NCI-H1417 (cell line): ENCODE measurements at places on chromosomes 6 and 20.

DNA sequence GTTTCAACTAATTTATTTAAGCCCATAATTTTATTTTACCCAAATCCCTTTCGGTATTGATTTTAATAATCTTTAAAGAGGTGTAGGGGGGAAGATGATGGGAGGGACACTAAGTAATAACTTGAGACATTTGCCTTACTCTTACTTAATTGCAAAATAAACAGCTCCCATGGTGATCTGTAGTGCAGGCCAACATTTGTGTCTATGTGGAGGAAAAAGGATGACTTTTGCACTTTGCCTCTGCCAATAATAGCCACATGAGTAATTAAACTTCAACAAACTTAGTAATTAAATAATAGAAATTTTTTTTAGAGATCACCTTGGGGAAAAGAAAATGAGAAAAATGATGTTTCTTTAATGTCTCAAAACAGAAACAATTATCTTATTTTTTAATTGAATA is 29.9 kb upstream of the CD2AP start:
- no peak for DNase-seq

DNA sequence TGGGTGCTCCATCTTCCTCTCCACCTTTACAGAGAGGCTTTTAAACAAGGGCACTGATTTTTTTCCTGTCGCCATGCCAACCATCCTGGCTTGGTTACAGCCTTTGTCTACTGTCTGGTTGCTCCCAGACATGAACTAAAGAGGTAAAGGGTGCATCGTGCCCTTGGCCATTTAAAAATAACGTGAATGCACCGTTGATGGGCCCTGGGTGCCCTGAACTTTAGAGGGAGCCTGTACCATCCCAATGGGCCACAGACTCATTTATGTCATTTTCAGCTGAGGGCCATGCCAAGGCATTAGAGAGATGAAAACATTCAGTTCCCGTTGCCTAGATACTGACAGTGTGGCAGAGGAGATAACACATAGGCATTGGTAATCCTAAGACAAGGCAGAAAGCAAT is 23.3 kb downstream of the TMC2 start:
- peak; percentile 89 for DNase-seq

GRCh38 chr6:80280262-80281010 is 174.0 kb downstream of the BCKDHB start:
- DNase-seq, result no peak

DNA sequence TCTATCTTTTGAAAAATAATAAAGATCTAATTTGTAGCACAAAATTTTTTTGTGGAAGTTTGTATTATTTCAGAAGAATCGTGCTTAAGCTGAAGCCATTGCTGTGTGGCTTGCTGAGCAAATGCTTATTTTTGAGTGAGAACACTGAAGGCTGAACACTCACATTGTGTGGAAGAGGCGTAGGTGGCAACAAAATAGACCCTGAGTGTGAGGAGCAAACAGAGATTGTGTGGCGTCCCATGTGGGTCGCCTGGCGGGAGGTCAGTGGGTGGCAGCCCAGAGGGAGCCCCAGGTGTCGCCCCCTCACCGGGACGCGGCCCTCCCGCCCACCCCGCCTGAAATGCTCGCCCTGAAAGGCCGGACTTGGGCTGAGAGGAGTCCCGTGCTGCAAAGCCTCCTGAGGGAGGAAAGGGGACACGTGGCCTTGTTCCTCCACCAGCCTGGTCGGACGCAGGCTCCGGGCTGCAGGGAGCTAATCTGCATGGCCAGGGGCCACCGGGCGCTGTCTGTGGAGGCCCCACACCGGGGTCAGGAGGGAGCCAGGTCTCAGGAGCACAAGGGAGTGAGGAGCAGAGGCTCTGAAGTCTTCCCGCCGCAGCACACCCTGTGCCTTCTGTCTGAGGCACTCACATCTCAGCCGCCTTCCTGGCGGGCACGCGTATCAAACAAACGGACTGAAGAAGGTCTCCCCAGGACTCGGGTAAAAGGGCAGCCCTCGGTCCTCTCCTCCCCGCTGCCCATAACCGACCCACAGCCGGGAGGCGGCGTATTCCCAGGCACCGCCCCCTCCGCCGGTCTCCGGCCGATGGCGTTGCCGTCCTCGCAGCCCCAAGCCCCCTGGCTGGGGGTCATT is 15.9 kb downstream of the DDO start:
- DNase-seq, result no peak

DNA sequence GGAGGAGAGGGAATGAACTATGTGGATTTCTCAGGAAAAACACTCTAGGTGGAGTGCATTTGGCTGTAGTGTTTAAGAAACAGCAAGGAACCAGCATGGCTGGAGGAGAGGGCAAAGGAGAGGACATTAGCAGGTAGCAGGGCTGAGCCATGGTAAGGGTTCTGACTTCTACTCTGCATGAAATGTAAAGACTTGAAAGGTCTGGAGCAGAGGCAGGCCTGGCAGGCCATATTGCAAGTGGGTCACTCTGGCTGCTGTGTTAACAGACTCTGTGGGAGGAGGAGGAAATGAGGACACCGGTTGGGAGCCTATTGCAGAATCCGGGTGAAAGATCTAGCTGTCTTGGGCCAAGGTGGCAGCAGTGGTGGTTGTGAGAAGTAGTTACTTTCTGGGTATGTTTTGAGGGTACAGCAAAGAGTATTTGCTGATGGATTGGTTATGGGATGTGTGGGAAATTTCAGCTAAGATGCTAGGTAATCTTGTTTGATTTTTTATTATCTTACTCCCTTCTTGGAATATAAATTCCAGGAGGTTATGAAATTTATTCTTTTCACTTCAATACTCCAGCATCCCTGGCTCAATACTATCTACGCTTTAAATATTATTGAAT is 115.9 kb upstream of the BCLAF1 start:
- no peak for DNase-seq

DNA sequence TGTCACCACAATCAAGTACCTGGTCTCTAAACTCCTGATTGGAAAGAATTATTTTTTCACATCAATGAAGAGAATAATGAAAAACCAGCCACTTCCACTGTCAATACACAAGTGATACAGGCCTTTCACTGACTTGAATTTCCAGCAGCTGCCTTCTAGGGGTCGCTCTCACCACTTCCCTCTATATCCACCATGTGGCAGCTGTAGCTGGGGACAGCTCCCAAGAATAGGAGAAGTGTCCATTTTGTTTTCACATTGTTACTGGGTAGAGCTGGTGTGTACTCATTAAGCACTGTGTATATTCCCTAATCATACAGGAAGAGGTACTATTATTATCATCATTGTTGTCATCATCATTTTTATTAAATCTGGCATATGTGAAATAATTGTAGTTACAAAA is 438.4 kb upstream of the SPTLC3 start:
- DNase-seq, result peak; percentile 7

DNA sequence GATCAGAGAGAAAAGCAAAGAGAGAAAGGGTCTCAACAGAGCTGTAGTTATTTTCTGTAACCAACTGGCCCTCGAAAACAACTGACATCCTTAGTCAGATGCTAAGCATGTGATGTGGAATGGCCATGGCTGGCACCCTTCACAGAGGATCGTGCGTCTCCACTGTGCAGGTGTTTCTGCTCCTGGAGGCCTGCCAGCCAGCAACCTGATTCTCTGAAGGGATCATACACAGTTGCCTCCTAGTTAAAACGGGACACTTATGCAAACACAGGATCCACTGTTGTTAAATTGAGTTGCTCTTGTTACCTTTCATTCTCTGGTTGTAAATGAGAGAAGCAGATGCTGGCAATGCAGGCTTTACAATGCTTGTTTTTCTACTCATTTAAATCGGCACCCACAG is 148.5 kb downstream of the HDGFL1 start:
- DNase-seq, result peak; percentile 93

DNA sequence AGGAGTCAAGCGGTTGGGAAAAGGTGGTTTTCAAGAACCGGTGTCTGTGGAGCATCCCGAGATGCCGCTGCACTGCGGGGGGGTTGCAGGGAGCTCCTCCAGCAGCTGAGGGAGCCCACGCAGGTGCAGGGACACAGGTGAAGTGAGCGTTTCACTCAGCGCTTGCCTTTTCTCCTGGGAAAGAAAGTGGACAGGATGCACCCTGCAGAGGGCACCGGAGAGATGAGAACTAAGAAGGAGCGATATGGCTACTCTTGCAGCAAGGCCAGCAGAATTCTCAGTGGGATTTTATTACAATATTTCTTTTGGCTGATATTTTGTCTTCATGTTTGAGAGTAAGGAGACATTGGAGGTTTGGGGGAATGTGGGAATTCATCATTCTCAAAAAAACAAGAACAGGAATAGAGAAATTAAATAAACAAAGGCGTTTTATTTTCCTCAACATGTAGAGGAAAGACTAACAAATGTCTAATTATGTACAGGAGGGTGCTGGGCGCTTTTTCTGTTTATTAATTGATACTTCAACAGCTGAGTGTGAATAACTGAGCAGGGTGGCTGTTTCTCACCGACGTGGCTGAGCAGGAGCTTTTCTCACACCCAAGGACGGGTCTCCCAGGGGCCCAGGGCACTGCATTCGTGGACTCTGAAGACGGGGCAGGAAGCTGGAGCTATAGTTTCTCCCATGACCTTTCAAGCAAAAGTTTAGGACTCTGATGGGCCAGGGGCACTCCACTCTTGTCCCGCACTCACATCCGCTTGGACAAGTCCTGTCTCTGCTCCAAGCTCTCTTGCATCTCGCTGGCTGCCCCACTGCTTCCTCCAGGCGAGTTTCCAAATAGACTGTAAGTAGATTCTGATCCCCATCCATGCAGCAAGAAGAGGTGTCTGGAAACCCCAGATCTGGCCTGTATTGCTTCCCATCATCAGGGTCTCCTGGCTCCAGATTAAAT is 176.1 kb downstream of the SMOC2 start:
- no peak for DNase-seq

DNA sequence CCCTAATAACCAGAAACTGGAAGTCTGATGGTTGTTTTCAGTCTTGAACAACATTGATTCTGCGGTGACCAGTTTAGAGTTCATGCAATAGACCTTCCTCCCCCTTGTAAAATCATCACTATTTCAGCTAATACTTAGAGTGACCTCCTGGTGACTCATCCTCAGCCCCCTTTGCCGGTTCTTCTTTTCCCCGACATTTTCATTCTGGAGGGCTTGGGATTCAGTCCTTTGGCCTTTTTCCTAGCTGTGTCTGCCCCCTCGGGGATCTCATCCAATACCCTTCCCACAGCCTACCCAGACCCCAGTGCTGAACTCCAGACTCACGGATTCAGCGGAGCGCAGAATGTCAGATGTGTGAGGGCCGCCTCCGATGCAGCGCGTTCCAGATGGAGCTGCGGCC is 7.5 kb upstream of the BHLHE23 start:
- no peak for DNase-seq

- peak; percentile 65 for DNase-seq
These were observed 525 bp downstream of the MACROD2 start for GRCh38 chr20:13995841-13996240.

DNA sequence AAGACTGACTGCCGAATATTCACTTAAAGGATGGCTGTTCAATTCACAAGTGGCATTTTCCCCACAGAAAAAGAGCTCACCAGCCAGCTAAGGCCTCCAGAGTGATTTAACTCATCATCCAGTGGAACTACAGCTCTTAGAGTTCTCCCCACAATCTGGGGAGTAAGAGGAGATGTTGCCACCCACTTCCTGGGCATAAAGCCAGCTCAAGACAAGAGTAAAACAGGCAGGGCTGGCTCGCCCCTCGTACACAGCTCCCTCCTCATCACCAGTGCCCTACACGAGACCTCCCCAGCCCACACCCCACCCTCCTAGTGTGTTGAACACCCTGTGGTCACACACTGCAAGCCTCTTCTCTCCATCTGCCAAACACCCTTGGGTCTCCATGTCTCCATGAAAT is 47.2 kb upstream of the IPCEF1 start:
- DNase-seq, result no peak

DNA sequence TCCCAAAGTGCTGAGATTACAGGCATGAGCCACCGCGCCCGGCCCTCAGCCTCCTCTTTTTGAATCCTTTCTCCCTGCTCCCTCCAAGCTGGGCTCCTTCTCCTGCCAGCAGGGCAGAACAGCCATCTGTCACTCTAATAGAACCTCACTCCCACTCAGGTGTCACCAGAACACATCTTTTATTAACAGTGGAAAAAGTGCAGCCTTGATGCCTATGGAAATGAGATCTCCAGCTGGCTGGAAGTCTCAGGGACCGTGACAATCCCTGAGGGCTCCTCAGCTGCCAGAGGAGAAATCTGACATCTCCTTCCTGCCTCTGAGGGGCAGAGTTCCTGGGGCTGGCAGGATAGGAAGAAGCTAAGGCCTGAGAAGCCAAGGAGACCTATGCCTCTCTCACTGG is 28.0 kb downstream of the TMC2 start:
- no peak for DNase-seq

DNA sequence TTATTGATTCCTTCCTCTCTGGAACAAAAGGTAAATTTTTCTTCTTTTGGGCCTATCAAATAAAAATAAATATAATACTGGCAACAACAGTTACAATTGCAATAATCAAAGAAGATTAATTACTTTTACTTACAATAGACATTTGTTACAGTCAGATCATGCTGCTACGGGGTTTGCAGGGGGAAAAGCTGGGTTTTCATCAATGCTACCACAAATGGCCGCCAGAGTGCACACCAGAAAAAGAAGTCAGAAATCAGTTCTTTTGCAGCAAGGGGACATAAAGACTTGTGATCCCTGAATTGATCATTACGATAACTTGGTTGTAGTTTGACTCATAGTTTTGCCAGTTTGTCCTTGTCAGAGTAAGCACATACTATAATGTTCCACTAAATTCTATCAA is 714.5 kb upstream of the EYS start:
- DNase-seq, result no peak

GRCh38 chr6:147874322-147874721 is 365.8 kb downstream of the SAMD5 start:
- DNase-seq, result no peak

- DNase-seq, result no peak
These were observed 947.1 kb downstream of the TFAP2A start for GRCh38 chr6:9467741-9468140.

- peak; percentile 94 for DNase-seq
These were observed 4.2 kb upstream of the NTSR1 start for GRCh38 chr20:62704341-62704948.

DNA sequence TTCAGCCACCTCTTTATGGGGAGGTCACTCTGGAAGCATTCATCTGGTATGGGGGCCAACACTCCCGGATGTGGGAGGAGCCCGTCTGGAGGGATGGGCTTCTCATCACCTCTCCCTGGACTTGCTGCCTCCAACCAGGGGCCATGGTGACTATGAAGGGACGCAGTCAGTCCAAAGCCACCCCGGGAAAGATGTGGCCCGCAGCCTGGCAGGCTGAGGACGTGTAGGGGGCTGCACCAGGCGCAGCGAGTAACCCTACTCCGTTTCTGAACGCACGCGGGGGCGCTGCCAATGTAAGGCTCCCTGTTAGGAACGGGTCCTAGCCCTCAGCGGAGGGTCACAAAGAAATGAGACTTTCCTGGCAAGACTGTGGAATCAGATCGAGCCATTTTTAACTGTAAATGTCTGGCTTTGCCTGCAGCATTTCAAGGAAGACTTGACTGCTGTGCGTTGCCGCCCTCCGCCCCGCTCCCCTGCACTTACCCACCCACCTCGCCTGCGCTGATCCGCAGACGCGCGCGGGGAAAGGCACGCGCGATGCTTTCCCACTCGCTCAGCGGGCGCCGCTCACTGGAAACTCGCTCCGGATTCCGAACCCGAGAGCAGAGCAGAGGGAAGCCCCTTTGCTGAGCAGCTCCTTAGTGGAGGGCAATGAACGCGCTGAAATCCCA is 55.1 kb downstream of the IL20RA start:
- DNase-seq, result no peak
